ENCODE measurements at places on chromosomes 5 and 9. TPM values are rescaled to one million over a fixed set of nuclear protein-coding genes. Genes with fewer than 3 reads are reported as not detected.

Gene STK32A
- total RNA-seq = not detected

Gene MUSK
- not detected for total RNA-seq

Gene TRPM6
- 0.05 TPM for total RNA-seq

Gene PCDHGB3
- 0.49 TPM for total RNA-seq

Gene CDKN2B-AS1
- total RNA-seq = not detected

Gene HOMER1
- total RNA-seq = 19.6 TPM

Measured in Panc1 (cell line).